ENCODE measurements at places on chromosomes 5 and 9. TPM values are rescaled to one million over a fixed set of nuclear protein-coding genes. Genes with fewer than 3 reads are reported as not detected.

DNA sequence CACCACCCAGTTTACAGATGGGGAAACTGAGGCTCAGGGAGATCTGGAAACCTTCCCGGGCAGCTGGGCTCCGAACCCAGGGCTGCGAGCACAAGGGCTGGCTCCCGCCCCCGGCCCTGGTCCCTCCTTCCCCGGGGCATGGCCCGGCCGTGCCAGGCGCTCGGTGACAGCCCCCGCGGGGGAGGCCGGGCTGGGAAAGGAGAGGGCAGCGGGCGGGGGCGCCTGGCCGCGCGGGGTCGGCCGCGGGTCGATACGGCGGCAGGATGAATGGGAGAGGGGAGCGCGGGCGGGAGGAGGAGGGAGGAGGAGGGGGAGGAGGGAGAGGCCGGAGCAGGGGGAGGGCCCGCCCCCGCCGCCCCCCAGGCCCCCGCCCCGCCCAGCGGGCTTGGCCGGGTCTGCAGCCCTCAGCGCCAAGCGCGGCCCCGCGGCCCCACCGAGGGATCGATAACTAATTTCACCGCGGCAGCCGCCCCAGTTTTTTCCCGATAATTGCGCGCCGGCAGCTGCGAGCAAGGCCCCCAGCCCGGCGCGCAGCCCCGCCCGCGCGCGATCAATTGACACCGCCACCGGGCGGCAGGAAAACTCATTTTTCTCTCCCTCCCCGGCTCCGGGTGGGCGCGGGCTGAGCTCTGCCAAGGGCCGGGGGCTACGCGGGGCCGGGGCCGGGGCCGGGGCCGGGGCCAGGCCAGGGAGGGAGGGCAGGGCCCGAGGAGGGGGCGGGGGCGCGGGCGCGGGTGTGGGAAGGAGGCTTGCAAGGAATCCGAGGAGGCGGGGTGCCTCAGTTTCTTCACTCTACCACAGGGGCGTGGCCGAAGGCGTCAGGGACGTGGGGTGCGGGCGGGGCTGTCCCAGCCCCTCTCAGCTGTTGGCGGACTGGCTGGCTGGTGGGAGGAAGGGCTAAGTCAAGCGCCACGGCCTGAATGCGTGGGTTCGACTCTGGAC is 52.1 kb downstream of the C9orf50 start:
- H3K27me3 ChIP-seq, result peaks cover 29% of the 10 kb centered on the region
- peak overlapping the region; percentile 24 for H3K4me3 ChIP-seq
- H3K36me3 ChIP-seq, result peaks cover 6% of the 10 kb centered on the region

The AMBP gene
- total RNA-seq, result not detected

The DNAJC18 gene
- total RNA-seq, result 16.1 TPM

The EEIG1 gene
- total RNA-seq, result 212 TPM

The ECSCR gene
- not detected for total RNA-seq

- H3K4me1 ChIP-seq, result no peaks in the 10 kb centered on the region
- H3K36me3 ChIP-seq, result no peaks in the 10 kb centered on the region
- H3K27me3 ChIP-seq, result no peaks in the 10 kb centered on the region
- H3K27ac ChIP-seq, result no peak overlapping the region
Observed at GRCh38 chr5:113909782-113910181, 396.3 kb downstream of the YTHDC2 start.

DNA sequence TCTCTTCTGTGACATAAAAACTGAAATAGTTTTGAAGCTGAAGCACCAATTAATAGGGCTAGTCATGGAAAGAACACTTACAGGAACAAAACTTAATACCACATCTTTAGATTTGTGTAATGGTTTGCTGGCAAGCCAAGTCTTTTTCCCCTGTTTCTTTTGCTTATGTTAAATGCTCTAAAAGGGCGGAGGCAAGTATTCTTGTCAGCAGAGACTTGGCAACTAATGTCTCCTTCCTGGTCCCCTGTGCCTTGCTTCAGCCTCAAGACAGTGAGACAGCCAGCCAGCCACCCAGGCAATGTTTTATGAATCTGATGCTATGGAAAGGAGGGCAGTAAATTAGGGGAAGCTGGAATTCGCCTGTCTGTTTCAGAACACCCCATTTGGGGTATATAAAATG is 45.7 kb downstream of the PRRC1 start:
- no peak overlapping the region for H3K27ac ChIP-seq
- no peaks in the 10 kb centered on the region for H3K36me3 ChIP-seq
- no peak overlapping the region for H3K4me3 ChIP-seq
- peaks cover 9% of the 10 kb centered on the region for H3K27me3 ChIP-seq
- DNase-seq, result no peak

The AGXT2 gene
- not detected for total RNA-seq

GRCh38 chr9:128242828-128243214 is 33.0 kb downstream of the GOLGA2 start:
- no peak overlapping the region for H3K4me3 ChIP-seq
- no peak for DNase-seq
- H3K27me3 ChIP-seq, result peaks cover 15% of the 10 kb centered on the region
- no peak overlapping the region for H3K27ac ChIP-seq
- H3K4me1 ChIP-seq, result peaks cover 3% of the 10 kb centered on the region
- no peaks in the 10 kb centered on the region for H3K36me3 ChIP-seq

The PHF2 gene
- 25.5 TPM for total RNA-seq

- no peak overlapping the region for H3K4me3 ChIP-seq
- no peaks in the 10 kb centered on the region for H3K36me3 ChIP-seq
- no peaks in the 10 kb centered on the region for H3K4me1 ChIP-seq
- DNase-seq, result no peak
- peaks cover 20% of the 10 kb centered on the region for H3K27me3 ChIP-seq
- H3K27ac ChIP-seq, result no peak overlapping the region
Observed at GRCh38 chr5:159904874-159905273, 11.4 kb upstream of the ADRA1B start.

DNA sequence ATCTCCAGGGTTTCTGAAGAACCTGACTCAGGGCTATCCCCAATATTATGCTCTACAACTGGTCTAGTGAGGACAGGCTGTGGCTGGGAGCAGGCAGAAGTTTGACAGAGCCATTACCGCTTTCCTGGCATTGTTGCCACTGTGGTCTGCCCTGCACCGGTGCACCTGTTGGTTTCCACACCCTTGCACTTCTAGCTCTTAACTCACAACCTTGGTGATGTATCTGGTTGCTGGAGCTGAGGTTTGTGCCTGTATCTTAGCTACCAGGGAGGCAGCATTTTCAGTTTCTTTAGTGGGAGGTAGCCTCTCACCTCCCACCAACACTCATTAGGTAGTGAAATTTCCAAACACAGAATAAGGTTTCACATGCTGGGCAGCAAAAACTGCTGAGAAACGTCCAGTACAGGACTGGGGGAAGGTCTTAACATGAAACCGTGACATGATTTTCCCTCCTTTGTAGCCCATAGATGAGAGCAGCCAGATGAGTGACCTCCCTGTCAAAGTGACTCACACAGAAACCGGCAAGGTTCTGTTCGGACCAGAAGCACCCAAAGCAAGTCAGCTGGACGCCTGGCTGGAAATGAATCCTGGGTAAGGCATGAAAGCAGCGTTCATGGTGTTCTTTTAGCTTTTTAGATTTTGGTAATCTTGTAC is 57.7 kb downstream of the SMARCA2 start:
- peaks cover 18% of the 10 kb centered on the region for H3K4me1 ChIP-seq
- peaks cover 78% of the 10 kb centered on the region for H3K36me3 ChIP-seq
- no peak for DNase-seq
- H3K4me3 ChIP-seq, result no peak overlapping the region
- H3K27me3 ChIP-seq, result no peaks in the 10 kb centered on the region

The MTMR12 gene
- 28.6 TPM for total RNA-seq

The C5orf52 gene
- not detected for total RNA-seq

DNA sequence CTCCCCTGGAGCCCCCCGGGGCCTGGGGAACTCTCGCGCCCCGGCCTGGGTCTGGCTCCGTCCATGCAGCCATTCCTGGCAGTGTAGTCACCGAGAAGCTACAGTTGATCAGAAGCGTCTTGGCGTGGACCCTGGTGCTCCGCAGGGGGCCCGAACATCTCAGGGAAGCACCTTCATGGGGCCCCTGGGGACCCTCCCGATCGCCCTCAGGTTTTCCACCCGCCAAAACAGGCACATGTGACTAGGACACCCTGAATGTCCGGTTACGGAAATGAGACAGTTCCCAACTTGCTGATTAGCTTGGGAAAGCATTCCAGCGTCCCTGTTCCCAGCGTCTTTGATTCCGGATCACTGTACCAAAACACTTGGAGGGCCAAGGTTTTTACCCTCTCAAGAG is 472 bp downstream of the FBXO4 start:
- no peaks in the 10 kb centered on the region for H3K27me3 ChIP-seq
- H3K4me1 ChIP-seq, result peaks cover 19% of the 10 kb centered on the region
- DNase-seq, result peak; percentile 31
- H3K27ac ChIP-seq, result peak overlapping the region; percentile 85
- H3K36me3 ChIP-seq, result peaks cover 21% of the 10 kb centered on the region
- H3K4me3 ChIP-seq, result peak overlapping the region; percentile 87

The FGD3 gene
- 102 TPM for total RNA-seq

DNA sequence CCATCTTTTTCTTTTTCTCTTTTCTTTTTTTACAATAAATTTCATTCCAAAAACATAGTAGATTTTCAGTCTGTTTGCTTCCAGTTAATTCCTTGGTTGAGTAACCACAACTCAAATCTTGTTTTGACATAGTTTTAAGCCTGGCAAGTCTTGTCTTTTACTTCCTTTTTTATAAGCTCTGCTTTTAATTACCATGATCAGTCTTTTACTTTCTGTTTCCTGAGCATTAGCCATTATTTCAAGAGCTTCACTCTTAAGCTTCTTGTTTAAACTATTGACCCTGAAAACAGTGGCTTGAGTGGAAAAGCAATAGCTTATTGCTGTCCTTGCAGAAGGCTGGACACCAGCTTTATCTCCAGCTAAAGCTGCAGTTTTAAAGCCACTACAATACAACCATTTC is 1363.3 kb downstream of the MAT2B start:
- DNase-seq, result no peak
- no peaks in the 10 kb centered on the region for H3K27me3 ChIP-seq
- no peaks in the 10 kb centered on the region for H3K4me1 ChIP-seq
- no peak overlapping the region for H3K4me3 ChIP-seq
- no peaks in the 10 kb centered on the region for H3K36me3 ChIP-seq

- DNase-seq, result no peak
- H3K4me1 ChIP-seq, result no peaks in the 10 kb centered on the region
- no peaks in the 10 kb centered on the region for H3K27me3 ChIP-seq
- no peak overlapping the region for H3K27ac ChIP-seq
- H3K4me3 ChIP-seq, result no peak overlapping the region
Observed at GRCh38 chr5:162824360-162824759, 613.0 kb upstream of the CCNG1 start.

DNA sequence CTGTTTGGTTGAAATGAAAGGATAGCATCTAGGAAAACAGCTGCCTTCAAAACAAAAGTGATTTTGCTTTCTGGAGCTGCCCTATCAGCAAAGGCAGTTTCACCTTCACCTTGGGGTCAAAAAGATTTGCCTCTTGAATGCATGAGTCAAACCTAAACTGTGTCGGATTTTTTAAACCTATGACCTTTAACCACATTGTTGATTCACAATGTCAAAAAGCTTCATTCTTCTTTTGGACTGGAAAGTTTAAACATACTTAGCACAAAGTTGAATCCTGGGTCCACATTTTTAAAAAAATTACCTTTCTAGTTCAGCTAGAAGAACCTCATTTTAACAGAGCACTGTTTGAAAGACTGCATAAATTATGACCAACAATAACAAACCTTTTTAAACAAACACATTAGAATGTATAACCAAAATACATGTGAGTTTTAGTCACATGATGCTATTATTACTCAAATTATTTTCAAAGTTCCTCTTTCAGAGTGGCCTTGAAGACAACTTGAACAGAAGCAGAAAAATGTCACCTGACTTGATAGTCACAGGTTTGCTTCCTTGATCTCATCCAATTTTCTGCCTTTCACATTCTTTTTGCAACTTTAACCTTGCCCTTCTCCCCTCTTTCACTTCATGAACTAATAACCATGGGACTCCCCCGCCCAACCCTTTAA is 109.7 kb upstream of the LHFPL2 start:
- H3K4me3 ChIP-seq, result no peak overlapping the region
- no peak overlapping the region for H3K27ac ChIP-seq
- H3K27me3 ChIP-seq, result no peaks in the 10 kb centered on the region
- peaks cover 25% of the 10 kb centered on the region for H3K4me1 ChIP-seq

The CAPSL gene
- not detected for total RNA-seq

DNA sequence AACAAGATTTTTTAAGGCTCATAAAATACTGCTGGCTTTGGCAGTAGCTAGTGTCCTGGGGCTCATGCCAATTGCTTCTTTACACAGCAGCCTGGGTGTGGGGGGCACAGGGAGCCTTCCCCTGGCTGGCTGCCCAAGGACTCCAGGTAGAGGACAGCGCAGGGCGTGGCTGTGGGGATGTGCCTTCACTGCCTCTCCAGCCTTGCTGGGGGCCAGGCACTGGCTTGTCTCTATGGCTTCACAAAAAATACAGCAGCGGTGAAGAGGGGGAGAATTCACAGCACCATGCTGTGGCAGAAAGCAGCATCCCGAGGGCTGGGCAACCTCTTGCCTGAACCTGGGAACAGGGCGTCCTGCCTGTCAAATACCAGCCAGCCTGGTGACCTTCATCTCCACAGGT is 57.4 kb downstream of the DAP start:
- no peak overlapping the region for H3K27ac ChIP-seq
- H3K36me3 ChIP-seq, result peaks cover 5% of the 10 kb centered on the region
- no peak overlapping the region for H3K4me3 ChIP-seq
- H3K27me3 ChIP-seq, result no peaks in the 10 kb centered on the region
- H3K4me1 ChIP-seq, result peaks cover 27% of the 10 kb centered on the region

The HRCT1 gene
- total RNA-seq, result not detected

DNA sequence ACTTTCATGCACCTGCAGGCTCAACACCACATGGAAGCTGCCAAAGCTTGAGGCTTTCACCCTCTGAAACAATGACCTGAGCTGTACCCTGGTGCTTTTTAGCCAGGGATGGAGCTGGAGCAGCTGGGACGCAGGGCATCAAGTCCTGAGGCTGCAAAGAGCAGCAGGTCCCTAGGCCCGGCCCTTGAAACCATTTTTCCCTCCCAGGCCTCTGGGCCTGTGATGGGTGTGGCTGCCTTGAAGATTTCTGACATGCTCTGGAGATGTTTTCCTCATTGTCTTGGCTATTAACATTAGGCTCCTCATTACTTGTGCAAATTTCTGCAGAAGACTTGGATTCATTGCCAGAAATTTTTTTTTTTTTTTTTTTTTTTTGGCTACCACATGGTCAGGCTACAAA is 30.3 kb upstream of the GHR start:
- no peak overlapping the region for H3K27ac ChIP-seq
- no peak overlapping the region for H3K4me3 ChIP-seq
- DNase-seq, result no peak
- H3K4me1 ChIP-seq, result no peaks in the 10 kb centered on the region

DNA sequence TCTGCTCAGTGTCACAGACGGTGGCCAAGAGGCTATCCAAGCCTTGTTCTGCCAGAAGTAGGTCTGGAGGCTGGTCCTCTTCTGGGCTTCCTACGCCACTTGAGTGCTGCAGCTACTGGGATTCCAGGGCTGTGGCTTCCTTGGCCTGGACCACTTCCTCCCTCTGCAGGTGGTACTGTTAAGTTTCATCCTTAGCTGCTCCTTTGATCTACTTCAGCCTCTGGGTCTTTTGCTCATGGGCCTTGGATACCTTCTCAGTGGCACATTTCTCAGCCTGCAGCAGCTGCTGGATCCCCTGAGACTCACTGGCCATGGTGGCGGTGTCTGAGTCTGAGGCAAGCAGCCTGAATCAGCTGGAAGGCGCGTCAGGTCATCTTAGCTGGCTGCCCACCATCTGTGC is 10.3 kb downstream of the CNOT8 start:
- H3K4me3 ChIP-seq, result no peak overlapping the region
- H3K4me1 ChIP-seq, result peaks cover 17% of the 10 kb centered on the region
- H3K27ac ChIP-seq, result no peak overlapping the region
- DNase-seq, result no peak
- H3K27me3 ChIP-seq, result no peaks in the 10 kb centered on the region

The PFN3 gene
- not detected for total RNA-seq
